ENCODE measurements at places on chromosomes 13 and 19.

GRCh38 chr13:113203507-113204377 lies 4.7 kb downstream of the PCID2 start:
- DNase-seq: no peak

DNA sequence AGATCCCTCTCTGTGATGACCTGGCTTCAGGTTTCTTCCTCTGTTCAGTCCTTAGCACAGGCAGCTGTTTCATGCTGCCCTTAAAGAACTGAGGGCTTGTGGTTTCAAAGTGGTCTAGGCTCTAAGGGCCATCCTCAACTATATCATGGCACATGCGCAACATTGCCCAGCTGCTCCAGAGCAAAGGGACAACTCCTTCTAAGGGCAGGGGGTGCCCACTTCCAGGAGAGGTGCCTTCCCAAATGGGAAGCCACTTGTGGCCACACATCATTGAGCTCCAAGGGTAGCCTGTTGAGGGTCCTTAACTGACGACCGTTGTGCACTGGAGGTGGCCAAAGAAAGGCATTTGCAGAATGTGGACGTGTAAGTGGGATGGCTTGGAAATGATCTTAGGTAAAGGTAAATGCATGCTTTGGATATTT lies 7.3 kb downstream of the GPR183 start:
- DNase-seq: no peak

DNA sequence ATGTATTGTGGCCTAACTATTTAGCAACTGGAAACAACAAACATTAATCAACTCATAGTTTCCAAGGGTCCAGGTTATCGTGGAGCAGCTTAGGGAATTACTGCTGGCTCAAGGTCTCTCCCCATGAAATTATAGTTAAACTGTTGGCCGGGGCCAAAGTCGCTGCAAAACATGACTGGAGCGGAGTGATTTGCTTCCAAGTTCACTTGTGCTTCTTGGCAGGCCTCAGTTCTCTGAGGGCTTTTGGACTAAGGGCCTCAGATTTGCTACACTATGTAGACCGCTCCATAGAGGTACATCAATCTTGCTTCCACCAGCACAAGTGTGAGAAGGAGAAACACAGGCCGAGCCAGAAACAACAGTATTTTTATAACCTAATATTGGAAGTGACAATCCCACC lies 9.4 kb upstream of the KBTBD7 start:
- DNase-seq: no peak

DNA sequence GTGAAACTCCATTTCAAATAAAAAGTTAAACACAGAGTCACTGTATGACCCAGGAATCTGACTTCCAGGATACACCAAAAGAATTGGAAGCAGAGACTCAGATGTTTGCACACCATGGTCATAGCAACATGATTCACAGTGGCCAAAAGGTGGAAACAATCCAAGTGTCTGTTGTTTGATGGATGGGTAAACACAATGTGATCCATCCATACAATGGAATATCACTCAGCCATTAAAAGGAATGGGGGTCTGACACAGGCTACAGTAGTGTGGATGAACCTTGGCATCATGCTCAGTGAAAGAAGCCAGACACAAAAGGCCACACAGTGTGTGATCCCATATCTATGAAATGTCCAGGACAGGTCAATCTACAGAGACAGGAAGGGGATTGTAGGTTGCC lies 174.3 kb downstream of the PTPRS start:
- no peak for DNase-seq

- no peak for DNase-seq
These were observed 82.8 kb downstream of the TEX29 start for GRCh38 chr13:111403266-111403665.

- no peak for DNase-seq
These were observed 70.7 kb upstream of the ANKRD10 start for GRCh38 chr13:110985541-110985940.

- DNase-seq: no peak
These were observed 91.0 kb upstream of the MAB21L1 start for GRCh38 chr13:35567406-35567980.

DNA sequence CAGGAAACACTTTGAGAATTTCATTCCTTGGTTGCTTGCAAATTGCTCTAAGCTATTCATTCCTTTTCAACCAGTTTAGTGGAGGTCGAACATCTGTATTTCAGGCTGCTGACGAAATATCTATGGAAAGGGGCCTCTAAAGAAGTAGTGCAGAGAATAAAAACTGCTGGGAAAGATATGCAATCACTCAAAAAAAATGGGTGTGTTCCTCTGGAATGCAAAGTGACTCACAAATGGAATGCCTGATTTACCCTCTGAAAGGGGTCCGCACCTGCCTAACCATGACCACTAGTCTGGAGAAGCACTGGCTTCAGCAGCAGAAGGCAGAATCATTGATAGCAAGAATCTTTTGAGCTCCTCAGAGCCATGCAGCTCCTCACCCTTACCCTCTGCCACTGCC lies 129.4 kb downstream of the PCDH9 start:
- DNase-seq: no peak

- no peak for DNase-seq
These were observed 49.9 kb downstream of the UGGT2 start for GRCh38 chr13:96003304-96003703.

- DNase-seq: peak; percentile 24
These were observed 228.3 kb downstream of the FOXO1 start for GRCh38 chr13:40438022-40438680.

DNA sequence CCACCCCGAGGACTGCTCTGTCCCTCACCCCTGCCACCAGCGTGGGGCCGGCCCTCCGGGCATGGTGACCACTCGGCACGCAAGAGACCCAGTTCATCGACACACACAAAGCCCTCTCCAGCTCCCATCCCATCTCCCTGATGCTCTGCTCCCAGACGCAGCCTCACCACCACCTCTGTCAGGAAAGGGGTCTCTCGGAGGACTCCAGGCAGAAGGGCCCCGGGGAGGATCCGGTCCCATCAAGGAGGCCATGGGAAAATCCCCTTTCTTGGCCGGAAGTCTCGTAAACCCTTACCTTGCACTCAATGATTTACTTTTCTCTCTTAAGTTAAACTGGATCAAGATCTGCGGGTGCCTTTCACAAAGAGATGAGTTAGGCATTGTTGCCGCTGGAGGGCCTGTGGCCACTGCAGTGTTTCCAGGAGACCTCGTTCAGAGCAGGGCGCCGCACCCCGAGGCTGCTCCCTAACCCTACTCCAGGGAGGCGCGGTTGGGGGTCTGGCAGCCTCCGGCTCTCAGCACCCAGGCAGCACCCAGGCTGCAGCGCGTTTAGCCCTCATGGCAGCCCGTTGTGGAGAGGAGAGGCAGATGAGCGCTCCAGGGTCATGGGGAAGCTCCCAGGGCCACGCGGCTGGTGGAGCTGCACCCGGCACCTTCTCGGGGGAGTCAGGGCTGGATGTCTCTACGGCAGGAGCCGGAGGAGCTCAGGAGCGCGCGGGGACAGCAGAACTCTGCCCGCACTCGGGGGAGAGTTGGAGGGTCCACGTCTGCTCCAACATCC lies 31.0 kb downstream of the C2CD4C start:
- no peak for DNase-seq

Data from central memory CD4-positive, alpha-beta T cell (primary cell).